Progenitor cell of endocrine pancreas (in vitro differentiated cells): ENCODE measurements at places on chromosomes 7 and 10.

GRCh38 chr10:86609920-86610319, 44.4 kb upstream of the OPN4 start:
- DNase-seq, result no peak

DNA sequence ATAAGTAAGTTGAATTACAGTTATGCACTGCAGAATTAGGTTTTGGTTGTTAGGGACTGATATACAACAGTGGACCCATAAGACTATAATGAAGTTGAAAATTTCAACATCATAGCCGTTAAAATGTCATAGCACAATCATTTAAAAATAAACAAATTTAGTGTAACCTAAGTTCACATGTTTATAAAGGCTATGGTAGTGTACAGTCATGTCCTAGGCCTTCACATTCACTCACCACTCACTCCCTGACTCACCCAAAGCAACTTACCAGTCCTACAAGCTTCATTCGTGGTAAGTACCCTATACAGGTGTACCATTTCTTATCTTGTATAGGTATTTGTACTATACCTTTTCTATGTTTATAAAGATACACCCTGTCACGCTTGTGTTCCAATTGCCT, 113.7 kb downstream of the RAB11FIP2 start:
- DNase-seq, result no peak

DNA sequence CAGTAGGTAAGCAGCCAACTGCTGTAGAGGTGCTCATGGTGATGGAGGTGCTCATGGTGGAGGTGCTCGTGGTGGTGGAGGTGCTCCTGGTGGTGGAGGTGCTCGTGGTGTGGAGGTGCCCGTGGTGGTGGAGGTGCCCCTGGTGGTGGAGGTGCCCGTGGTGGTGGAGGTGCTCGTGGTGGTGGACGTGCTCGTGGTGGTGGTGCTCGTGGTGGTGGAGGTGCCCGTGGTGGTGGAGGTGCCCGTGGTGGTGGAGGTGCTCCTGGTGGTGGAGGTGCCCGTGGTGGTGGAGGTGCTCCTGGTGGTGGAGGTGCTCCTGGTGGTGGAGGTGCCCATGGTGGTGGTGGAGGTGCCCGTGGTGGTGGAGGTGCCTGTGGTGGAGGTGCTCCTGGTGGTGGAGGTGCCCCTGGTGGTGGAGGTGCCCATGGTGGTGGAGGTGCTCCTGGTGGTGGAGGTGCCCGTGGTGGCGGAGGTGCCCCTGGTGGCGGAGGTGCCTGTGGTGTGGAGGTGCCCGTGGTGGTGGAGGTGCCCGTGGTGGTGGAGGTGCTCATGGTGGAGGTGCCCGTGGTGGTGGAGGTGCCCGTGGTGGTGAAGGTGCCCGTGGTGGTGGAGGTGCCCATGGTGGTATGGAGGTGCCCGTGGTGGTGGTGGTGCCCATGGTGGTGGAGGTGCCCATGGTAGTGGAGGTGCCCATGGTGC, 517.3 kb downstream of the PTPRN2 start:
- no peak for DNase-seq

DNA sequence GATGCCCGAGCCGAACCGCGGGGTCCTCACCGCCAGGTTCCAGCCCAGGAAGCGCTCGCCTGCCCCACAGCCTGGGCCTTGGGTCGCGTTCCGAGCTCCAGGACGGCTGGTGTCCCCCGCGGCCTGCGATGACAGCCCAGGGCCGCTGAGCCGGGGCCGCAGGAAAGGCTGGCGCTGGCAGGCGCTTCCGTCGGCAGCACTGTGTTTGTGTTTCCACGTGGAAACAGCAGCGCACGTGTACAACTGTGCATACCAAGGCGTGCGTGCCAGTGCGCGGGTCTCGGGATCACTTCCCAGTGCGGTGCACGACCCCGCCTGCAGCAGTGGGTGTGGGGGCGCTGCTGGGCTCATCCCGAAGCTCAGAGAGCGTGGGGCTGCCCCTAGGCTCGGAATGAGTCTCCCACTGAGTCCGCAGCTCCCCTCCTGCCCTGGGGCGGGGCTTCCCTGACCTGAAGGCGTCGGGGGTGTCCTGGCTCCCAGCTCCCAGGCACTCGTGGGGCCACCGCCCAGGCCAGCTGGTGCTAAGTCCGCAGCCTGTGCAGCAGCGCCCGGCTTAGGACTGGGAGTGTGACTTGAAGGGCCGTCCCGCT, 17.2 kb downstream of the AP5Z1 start:
- no peak for DNase-seq

DNA sequence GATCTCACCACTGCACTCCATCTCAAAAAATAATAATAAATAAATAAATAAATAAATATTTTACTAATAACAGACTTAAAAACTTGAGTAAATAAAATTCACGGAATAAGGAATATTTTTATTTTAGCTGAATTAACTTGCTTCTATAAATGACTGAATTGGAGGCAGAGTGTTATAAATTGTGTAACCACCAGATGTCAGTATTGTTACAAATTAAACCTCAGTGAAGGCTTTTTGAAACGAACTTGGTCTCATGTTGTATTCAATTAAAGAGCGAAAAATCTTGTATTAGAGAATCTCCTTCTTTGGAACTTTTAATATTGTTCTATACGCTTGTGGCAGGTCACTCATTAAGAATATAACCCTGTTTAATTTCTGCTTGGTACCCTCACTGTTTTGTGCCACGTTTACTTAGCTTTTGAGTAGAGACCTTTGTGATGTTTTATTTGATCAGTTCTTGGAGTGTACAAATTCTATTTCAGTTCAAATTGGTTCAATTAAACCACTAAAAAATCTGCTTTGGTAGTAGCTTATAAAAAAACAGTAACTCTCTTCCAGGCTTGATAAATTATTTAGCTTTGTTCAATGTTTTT, 45.6 kb upstream of the SCIN start:
- no peak for DNase-seq
